ENCODE measurements at places on chromosomes 1 and 21.

GRCh38 chr1:2174348-2175054 lies 20.1 kb downstream of the FAAP20 start:
- DNase-seq = peak; percentile 38

- no peak for DNase-seq
These were observed 6.8 kb downstream of the BSND start for GRCh38 chr1:55005351-55006140.

GRCh38 chr1:211133393-211133835 lies 534 bp downstream of the KCNH1 start:
- DNase-seq = peak; percentile 25

- DNase-seq = no peak
These were observed 17.4 kb downstream of the ATF3 start for GRCh38 chr1:212625781-212626450.

DNA sequence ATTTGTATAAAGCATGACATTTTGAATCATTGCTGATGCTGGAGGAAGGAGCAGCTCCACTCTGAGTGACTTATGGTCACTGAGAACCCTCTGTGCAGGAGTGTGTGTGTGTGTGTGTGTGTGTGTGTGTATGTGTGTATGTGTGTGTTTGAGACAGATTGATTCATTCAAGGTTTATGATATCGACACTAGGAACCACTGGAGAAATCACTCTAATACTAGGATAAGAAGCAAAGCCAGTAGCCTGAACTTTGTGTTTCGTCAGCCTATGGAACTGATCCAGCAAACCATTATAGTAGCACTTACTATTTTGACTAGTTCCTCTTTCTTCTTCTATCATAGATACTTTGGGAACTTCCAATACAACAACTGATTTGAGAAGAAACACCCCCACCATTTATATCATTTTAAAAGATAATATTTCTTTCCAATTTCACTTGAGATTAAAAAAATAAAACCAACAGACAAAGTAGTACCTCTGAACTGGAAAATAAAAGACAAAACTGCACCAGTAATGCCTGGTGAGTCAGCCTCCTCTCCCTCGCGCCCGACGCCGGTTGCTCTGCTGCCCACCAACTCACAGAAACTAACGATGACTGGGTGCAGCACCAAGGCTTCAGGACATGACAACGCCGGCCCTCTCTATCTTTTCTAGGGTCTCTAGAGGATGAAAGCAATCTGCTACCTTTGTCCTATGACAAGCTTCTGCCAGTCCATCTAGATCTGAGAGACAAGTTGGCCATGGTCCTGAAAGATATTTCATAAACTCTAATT lies 20.9 kb downstream of the SLAMF1 start:
- peak; percentile 78 for DNase-seq

GRCh38 chr1:22332795-22333499 lies 118.7 kb upstream of the ZBTB40 start:
- no peak for DNase-seq

- peak; percentile 39 for DNase-seq
These were observed 457 bp downstream of the VAV3 start for GRCh38 chr1:107964336-107965109.

- DNase-seq = no peak
These were observed 42.6 kb downstream of the F13B start for GRCh38 chr1:197024460-197024859.

DNA sequence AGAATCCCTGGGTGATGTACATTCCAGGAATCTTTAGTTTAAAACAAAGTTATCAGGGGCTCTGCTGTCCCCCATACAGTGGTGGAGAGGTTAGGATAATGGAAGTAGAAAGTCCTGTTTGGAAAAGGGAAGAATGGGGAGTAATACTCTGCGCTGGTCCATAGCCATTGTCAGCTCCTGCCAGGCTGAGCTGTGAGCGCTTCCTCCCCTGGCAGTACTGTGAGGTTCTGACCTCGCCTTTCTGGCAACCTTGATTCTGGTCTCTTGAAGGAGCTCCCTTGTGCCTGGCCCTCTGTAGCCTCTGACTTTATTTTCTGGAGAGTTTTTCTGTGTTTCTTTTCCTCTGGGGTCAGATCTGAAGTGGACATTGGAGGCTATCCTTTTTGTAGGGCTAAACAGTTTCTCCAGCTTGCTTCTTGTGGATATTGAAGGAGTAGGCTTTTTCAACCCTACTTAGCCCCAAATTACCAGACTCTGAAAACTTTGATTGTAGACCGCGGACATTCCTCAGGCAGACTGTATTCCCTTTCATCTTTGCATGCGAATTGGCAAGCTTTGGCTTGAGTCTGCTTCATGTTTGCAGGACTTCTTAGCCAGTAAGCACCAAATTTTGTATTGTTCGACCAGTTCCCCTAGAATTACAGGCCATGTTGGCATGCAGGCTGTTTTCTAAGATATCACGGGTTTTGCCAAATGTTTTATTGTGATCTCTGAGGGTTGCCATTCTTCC lies 13.8 kb downstream of the UBE4B start:
- no peak for DNase-seq

DNA sequence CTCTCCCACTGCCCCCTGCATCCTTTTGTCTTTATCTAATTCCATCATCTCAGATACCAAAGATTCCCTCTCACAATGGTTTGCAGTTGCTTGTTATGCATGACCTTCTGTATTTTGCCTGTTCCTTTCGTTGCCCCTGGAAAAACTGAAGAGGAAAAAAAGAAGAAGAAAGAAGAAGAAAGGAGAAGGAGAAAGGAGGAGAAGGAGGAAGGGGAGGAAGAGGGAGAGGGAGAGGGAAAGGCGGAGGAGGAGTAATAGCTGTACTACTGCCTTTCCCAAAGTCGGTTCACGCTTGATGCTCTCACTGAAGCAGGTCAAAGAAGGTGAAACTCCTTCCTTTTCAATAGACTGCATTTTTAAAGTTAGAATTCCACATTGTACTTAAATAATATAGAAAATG lies 513.8 kb downstream of the PTPRC start:
- no peak for DNase-seq

GRCh38 chr21:42630626-42631025 lies 22.8 kb upstream of the PDE9A start:
- DNase-seq = no peak

GRCh38 chr21:42069843-42070242 lies 1.3 kb upstream of the UMODL1 start:
- no peak for DNase-seq

- DNase-seq = no peak
These were observed 22.7 kb upstream of the FHAD1 start for GRCh38 chr1:15224259-15224869.

GRCh38 chr1:234758851-234759250 lies 148.9 kb upstream of the IRF2BP2 start:
- DNase-seq = peak; percentile 36

GRCh38 chr1:5223206-5223605 lies 568.8 kb downstream of the AJAP1 start:
- DNase-seq = no peak

DNA sequence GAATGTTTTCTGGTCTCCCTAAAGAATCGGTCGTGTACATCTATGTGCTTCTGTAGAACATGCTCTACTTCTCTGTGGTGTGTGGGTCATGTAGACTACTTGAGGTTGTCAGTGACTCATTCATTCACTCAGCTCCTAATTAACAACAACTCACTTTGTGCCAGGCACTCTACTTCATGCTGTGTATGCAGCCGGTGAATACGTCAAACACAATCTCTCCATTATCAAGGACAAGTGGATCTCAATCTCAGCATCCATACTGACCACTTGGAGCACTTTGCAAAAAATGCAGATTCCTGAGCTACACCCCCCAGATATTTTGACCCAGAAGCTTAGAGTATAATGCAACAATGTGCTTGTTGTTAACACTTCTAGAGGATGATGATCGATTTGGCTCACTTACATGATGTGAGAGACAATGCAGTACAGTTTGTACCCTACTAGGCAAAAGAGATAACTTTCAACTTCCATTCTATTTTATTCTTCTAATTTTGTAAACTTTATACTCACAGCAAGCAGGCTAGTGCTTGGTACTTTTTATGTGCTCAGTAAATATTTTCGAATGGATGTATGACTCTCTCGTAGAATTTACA lies 508.6 kb upstream of the ADAMTS5 start:
- DNase-seq = no peak

DNA sequence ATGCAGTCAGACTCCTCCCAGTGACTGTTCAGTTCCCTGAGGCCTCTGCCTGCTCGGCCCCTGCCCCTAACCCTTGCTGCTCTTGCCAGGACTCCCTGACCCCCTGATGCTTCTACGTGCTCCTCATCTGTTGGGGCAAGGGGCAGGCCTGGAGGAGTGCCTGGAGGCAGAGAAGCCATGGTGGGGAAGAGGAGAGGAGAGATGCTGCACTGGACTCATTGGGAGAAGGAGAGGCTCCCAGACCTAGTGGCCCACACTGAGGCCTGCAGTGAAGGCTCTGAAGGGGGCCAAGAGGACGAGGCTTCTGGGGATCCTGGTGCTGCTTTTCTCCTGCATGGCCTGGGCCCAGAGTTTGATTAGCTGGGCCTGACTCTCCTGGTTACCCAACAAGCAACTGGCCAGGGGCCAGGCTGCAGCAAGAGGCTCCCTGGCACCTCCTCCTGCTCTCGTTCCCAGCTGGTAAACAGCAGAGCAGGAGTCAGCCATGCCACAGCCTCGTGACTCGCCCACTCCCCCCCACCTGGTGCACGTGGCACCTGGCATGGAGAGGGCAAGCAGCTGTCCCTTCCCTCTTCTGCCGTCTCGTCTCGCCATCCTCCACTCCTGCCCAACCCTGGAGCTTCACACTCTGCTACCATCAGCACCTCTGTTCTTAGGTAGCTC lies 847 bp upstream of the RORC start:
- no peak for DNase-seq

- DNase-seq = no peak
These were observed 14.8 kb upstream of the METTL18 start for GRCh38 chr1:169809370-169810095.

- DNase-seq = no peak
These were observed 37.8 kb downstream of the GABPB2 start for GRCh38 chr1:151108331-151108730.

GRCh38 chr1:242567596-242567995 lies 43.1 kb upstream of the PLD5 start:
- no peak for DNase-seq

GRCh38 chr1:58345215-58346035 lies 201.1 kb downstream of the OMA1 start:
- DNase-seq = no peak

DNA sequence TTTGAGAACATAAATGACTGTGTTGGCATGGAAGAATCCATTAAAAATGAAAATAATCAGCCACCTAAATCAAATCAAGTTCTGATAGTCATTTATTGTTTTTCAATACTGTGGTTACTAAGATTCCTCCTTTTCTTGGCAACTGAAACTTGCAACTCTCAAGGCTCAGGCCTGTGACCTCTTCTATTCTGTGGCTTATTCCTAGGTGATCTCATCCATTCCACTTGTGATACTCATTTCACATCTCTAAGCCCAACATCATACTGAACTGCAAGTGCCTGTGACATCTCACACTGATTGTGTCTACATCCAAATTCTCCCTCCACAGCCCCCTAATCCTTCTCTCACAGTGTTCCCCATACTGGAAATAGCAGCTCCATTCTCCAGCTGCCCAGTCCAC lies 4.8 kb upstream of the ST6GALNAC5 start:
- no peak for DNase-seq

- DNase-seq = no peak
These were observed 58.6 kb upstream of the HIVEP3 start for GRCh38 chr1:41977326-41977725.

DNA sequence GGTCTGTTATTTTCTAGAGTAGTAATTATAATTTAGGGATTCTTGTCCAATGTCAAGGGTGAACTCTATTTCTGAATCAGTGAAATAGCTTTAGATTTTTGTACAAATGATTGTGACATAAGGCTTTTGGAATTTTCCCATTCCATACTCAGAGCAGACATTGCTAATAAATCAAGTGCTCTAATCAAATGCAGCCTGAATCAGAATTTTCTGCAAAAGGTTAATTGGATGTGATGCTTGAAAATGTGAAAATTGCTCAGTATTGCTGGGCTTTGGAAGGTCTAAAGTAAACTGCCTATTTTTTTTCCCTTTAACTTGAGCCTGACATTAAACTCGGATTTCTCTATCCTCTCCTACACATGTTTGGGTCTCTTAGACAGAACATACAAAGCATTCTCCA lies 23.2 kb downstream of the SGIP1 start:
- DNase-seq = no peak

DNA sequence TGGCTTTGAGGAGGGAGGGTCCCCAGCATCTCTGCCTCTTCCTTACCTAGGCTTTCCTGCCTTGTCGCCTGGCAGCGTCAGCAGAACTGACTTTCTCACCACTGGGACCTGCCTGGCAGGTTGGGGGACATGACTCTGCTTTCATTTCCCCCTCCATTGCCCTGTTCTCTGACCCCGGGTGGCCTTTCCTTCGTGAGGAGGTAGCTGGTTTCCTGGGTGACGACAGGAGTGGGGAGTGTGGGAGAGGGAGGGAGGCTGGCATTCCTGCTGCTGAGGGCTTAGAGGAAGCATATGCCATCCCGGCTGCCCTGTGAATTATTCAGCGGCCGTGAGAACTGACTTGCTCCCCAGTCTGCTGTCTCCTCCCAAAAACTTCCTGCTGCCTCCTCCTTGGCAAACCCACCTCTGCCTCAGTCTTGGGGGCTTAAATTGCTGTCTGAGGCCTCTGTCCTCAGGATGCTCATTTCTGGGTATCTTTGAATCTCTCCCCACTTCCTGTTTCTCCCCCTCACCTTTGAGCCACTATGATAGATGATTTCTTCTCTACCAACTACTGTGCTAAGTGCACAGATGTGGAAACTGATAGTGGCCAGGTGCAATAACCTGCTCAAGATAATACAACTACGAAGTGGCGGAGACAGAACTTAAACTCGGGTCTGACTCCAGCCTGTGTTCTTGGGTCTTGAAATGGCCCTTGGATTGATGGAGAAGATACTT lies 182.0 kb upstream of the CSF3R start:
- DNase-seq = no peak

GRCh38 chr21:34884346-34884929 lies 164.7 kb downstream of the RUNX1 start:
- no peak for DNase-seq

DNA sequence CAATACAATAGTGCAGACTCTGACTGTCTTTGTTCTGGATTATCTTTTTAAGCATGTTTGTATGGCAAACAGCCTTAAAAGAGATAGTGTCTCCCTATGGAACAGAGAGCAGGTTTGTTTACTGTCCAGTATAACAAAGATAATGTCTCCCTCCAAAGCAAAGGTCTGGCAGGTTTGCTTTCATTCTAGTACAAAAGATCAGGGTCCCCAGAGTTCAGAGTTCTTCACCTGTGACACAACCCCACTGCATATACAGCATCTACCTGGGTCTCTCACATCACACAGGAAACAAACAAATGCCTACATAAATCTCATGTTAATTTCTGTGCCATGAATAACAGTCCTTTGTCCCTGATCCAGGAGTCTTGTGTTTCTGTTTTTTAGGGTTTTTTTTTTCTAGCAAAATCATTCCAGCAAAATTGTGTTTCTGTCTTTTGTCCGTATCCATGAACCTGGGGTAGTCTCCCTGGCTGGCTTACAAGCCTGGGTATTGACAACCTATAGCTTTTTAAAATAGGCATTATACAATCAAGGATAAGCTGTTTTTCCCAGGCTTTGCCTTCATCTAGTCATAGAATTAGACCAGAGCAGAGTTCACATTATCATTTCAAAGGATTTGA lies 89.4 kb upstream of the PTBP2 start:
- DNase-seq = no peak

GRCh38 chr1:27372022-27372807 lies 2.4 kb downstream of the FCN3 start:
- DNase-seq = no peak

- DNase-seq = no peak
These were observed 21.2 kb downstream of the ACTRT2 start for GRCh38 chr1:3042481-3042880.
